Thoracic aorta (tissue), 2 donors: ENCODE measurements at places on chromosomes 6 and 20. TPM values are rescaled to one million over a fixed set of nuclear protein-coding genes. Genes with fewer than 3 reads are reported as not detected.

The SIRPA gene
- 29.5 TPM for total RNA-seq

The EGFL8 gene
- 16.2 TPM for total RNA-seq

The FAM83B gene
- total RNA-seq: not detected

The COL11A2 gene
- total RNA-seq: 3.4 TPM

The SIGLEC1 gene
- 12.2 TPM for total RNA-seq

The GSTA1 gene
- not detected for total RNA-seq

The PPP1R14C gene
- 0.95 TPM for total RNA-seq
